HuH-7 (cell line): ENCODE measurements at places on chromosomes 2 and 18.
A peak's percentile ranks its signal among the peaks of the same experiment; 100 is the strongest.

GRCh38 chr2:130389358-130389757, 33.5 kb downstream of the PTPN18 start:
- no peak for DNase-seq

DNA sequence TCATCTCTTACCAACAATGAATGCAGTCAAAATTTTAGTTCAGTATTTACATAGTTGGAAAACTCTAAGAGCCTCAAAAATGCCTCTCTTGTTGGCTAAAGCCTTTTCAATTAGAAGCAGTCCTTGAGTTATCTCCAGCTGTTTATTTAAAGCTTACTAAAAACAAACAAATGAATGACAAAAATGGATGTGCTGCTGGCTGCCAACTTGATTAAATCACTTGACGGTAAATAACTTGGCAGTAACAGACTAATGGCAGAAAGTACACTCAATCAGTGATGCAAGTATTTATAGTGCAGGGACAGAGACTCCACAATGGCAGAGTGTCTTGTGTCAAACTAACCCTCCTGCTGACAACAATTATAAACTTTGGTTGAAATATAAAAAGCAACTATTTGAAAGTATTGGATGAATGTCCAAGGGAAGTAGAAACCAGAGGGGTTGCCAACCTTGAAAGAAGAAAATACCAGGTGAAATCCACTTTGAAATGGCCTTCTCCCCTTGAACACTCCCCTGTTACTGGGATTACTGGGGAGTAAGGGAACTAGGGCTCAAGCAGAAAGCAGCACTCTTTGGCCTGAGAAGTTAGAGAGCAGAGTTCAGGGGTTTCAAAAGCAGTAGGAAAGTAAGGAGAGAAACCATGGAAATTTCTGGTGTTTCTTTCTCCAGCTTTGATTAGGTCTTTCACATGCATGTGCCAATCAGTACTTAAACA, 245.2 kb upstream of the SPHKAP start:
- DNase-seq = no peak

DNA sequence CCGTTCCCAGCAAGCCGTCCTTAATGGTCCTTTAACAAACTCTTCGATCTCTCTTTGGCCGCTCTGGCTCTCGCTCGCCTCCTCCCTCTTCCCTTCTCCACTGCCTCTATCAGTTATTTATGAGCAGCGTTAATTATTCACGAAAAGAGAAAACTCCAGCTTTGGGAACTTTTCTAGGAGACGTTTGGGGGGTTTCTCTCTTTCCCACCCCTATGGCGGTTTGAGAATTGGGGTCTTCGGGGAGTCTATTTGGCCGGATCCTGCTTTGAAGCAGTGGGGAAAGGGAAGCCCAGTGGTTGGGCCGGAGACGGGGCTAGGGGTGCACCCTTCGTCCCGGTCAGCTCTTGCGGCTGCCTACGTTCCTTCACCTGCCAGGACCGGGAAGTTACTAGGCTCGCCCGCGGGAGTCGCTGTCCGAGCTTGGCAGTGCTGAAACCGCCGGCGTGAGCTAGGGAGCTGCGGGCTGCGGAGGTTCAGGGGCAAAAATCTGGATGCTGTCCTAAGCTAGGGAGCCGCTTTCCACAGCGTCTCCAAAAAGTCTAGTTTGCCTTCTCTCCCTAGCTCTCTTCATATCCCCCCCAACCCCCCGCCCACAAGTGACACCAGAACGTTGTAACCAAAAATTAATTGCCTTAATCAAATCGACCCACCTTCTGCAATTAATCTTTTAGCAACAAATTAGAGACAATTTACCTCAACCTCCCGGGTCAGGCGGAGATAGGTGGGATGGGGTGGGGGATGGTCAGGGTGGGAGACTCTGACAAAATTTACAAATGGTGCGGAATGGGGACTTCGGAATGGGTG, 8.9 kb upstream of the SKOR2 start:
- peak; percentile 64 for DNase-seq

GRCh38 chr2:168758970-168759820, 43.2 kb upstream of the NOSTRIN start:
- peak; percentile 56 for DNase-seq

- no peak for DNase-seq
These were observed 8.4 kb downstream of the ITM2C start for GRCh38 chr2:230872968-230873660.

- DNase-seq = peak; percentile 4
These were observed 71.3 kb upstream of the NRXN1 start for GRCh38 chr2:51103205-51103604.

DNA sequence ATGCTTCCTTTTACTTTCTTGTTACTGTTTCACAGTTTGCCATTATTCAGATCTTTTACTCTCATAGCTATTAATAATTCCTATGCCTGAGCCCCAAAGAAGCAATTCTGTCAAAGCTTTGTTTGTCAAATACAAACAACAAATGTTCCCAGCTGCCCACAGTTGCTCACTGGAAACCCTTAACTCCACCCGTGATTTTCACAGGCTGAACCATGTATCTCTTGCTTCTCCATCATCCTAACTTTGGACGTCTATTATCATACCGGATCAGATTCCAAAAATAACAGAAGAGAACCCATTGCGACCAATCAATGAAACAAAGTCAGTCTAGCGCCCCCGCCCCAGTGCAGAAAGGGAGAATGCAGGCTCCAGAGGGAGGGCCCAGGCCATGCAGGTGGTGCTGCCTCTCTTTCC, 24.2 kb downstream of the COLEC12 start:
- no peak for DNase-seq

- no peak for DNase-seq
These were observed 118.6 kb downstream of the MCFD2 start for GRCh38 chr2:46796843-46797625.

GRCh38 chr18:70397259-70397925, 108.5 kb downstream of the SOCS6 start:
- DNase-seq = no peak

DNA sequence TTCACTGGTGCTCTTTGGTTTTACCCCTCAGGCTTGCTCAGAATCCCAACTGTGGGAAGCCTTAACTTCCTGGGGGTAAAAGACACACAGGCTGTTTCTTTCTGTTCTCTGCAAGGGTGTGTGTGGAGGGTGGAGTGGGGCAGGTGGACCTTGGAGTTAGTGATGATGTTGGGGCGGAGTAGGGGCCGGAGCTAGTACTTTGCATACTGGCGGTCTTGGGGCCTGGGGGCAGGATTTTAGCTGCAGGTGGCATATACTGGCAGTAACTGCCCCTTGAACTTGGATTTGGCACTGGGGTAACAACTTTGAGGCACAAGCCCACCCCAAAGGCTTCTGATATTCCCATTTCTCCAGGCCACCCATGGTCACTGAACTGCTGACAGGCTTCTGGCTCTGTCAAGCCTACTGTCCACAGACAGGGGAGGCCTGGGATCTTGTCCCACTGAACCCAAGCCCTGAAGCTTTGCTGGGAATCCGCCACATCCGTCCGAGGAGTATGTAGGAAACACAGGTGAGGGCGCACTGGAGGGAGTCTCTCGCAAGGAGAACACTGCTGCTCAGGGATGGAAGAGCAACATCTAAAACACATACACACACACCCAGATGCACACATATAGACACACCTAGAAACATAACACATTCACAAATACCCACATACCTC, 258.9 kb downstream of the DYSF start:
- DNase-seq = no peak

DNA sequence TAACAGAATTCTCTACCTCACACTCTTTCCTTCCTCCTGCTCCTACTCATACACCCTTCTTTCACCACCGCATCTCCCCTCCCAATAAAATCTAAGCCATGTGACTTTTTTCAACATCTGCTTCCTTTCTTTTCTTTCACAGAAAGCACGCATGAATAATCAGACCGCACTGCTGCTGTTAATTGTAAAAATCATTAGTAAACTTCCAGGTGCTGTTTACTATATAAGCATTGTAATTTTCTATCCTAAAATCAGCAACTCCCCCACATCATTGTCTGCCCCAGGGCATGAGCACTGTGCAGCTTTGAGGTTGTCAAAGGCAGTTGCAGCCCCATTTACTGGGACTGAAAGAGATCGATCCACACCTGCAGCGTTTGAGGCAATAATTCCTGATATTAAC, 782.6 kb upstream of the ID2 start:
- DNase-seq = no peak

DNA sequence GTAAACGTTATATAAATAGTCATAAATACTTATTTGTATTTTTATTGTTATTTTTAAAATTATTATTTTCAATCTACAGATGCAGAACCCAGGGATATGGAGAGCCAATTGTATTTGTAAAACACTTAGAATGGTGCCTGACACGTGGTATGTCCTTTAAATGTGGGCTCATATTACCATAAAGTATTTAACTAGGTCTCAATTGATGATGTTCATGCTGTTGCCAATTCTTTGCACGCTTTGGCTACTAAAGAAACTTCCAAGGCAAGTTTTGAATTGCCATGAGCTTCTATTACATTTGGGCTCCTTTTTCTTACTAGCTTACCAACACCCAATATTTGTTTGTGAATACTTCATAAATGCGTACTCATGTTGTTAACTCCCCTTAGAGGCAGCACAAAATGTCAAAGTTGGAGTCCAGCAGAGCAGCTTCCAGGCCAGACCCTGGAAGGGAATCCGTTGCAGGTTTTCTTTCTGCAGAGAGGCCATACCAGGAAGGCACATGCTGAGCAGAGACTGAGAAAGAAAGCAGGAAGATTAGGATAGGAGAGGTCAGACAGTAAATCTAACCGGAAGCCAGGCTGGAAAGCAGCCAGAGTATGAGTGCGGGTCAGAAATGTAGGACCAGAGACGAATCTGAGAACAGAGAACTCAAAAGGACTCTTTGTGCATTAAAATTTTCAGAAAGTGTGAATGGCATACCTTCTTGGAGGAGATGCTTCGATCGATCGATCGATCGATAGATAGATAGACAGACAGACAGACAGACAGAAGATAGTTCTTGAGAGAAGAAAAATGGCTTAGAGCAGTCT, 4.2 kb upstream of the NOSTRIN start:
- DNase-seq = no peak

- DNase-seq = no peak
These were observed 7.4 kb downstream of the COPS9 start for GRCh38 chr2:240128608-240129145.

DNA sequence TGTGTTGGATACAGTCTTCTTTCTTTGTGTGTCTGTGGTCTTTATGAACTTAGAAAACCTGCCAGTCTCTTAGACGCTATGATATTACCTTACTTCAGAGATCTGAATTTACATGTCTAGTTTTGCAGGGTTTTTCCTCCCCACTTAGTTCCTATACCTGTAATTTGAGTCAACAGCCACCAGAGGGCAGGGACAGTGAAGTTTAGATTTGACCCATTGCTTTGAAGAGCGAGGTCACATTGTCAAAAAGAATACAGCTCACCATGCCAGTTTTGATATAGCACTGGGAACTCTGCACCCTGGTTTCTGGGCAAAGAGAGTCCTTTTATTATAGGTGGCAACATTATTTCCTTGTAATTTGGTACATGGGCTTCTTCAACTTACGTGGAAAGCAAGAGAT, 102.3 kb downstream of the MAPK4 start:
- DNase-seq = peak; percentile 14
